Stimulated activated CD4-positive, alpha-beta T cell treated with anti-CD3 and anti-CD28 coated beads, Interleukin-1b, Interleukin-23, amount 100 ng/mL, for 48 hours (primary cell): ENCODE measurements at places on chromosomes 16 and 17.

DNA sequence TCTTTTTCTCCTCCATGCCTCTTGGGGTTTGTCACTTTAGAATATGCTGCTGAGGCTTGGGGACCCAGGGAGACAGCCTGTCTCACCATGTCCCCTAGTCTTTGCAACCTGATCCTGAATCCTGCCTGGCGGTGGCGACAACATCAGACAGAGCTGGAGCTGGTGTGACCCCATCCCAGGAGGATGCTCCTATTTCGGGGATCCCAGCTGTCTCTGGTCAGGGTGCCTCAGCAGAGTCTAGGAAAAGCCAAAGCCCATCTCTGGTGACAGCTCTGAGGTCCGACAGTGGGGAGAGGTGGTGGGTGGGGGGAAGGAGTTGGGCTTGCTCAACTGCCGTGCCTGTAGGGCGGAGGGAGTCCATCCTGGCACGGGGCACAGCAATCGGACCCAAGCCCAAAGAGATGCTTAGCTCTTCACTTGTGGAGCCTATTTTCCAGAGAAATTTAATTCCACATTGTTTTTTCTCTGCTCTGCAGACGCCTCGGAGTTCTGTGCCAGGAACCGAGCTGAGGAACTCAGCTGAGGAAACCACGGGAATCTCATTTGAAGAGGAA, 10.3 kb upstream of the TNS4 start:
- no peak for DNase-seq

DNA sequence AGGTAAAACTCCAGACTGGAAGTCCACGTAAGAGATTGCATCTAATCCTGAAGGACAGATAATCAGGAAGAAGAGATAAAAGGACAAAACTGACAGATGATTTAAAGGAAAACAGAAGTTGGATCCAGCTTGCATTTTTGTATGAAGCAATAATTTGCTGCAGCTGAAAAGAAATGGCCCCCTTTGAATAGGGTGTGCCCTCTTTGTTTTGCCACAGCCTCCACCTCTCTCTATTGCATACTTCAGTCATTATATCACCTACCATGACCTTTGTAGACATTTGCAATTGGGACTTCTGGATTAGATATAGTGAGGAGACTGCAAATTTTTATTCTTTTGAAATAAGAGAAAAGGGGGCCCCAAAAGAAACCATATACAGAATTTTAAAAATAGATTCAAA, 8.1 kb downstream of the NOG start:
- DNase-seq: no peak

GRCh38 chr17:76363107-76363842, 9.6 kb upstream of the PRPSAP1 start:
- no peak for DNase-seq

GRCh38 chr17:35022536-35023063, 40.9 kb downstream of the RFFL start:
- peak; percentile 83 for DNase-seq

GRCh38 chr17:46027976-46028325, 28.9 kb downstream of the STH start:
- DNase-seq: no peak

DNA sequence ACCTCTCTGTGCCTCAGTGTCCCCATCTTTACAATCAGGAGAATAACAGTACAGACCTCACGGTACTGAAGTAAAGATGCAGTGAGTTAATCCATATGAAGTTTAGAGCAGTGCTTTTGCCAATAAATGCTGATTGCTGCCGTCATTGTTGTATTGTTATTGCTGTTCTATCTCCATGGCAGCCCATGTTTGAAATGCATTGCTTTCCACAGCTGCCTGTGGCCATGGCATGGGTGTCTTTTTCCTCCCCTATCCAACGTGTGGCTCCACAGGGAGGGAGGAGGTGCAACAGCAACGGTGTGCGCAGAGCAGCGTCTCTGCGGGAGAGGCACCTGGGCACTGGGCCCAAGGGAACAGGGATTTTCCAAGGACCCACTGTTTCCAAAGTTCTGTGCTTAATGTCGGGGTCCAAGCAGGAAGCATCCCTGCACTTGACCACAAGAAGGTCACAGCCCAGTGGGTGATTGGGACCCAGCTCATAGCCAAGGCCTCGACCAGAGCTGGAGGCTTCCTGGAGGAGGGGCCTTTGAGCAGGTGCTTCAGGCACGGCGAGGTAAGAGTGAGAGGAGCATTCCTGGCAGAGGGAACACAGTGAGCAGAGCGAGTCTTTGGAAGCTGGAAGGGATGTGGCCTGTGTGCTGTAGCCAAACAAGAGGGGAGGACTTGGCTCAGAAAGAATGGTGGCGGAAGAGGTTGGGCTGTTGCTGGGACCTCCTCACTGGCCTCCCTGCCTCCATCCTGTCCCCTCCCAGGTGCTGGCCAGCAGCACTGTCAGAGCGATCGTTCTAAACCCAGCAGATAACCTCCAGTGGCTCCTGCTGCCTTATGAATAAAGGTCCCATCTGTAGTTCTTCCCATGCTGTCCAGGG, 3.9 kb downstream of the RAI1 start:
- DNase-seq: no peak

GRCh38 chr16:66988197-66988788, at the start of gene CES4A:
TSS of gene CES4A (plus strand) at chr16:66988589. CDS start at chr16:66988773, 184 bp downstream.
- DNase-seq: peak; percentile 48

DNA sequence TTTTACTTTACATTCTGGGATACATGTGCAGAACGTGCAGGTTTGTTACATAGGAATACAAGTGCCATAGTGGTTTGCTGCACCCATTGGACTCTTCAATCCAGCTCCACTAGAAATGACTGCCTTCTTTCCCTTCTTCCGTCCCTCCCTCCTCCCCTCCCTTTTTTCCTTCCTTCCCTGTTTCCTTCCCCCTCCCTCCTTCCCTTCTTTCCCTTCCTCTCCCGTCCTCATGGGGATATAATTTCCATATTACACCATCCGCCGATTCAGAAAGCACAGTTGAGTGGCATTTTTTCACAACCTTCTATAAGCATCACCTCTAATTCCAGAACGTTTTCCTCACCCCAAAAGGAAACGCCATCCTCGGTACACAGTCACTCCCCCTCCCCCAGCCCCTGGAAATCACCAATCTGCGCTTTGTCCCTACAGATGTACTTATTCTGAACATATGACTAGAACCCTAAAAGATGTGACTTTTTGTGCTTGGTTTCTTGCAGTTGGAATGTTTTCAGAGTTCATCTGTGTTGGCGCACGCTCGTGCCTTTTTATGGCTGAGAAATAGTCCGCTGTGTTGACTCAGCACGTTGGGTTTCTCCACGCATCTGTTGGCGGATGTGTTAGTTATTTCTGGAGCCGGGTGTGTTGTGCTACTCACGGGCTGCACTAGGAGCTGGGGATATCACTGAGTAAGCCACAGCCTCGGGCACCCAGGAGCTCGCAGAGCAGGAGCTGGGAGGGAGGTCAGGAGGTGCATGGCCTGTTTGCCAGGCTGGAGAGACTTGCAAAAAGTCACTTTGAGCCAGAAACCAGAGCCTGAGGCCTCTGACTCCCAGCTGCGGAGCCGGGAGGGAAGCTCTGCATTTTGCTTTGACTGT, 336.4 kb downstream of the SEC14L1 start:
- peak; percentile 45 for DNase-seq

GRCh38 chr16:35207059-35207999, 1747.9 kb downstream of the TP53TG3F start:
- DNase-seq: peak; percentile 4

DNA sequence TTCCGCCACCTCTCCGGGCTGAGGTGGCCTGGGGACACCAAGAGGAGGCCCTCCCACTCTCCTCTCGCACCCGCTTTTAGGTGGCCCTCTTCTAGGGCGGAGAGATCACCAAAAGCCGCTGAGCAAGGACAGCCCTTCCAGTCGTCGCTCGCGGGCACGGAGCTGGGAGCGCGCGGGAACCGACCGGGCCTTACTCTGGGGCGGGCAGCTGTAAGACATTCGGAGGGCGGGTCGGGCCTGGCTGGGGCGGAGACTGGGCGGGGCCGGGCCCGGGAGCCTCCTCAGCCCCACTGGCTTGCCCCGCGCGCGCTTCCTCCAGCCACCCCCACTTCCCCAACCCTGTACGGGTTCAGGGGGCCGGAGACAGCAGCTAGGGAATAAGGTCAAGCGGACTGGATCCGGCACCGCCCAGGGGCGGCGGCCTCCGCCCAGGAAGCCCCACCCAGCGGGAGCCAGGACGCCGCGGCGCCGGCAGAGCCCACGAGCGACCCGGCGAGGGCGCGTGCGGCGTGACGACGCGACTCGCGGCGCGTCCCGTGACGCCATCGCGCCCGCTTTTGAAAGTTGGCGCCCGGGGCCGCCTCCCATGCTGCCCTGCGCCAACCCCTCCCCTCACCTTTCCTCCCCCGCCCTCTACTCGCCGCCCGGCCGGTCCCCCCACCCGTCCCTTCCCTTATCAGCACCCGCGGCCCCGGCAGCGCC, 351 bp upstream of the CTCF start:
- DNase-seq: peak; percentile 98

DNA sequence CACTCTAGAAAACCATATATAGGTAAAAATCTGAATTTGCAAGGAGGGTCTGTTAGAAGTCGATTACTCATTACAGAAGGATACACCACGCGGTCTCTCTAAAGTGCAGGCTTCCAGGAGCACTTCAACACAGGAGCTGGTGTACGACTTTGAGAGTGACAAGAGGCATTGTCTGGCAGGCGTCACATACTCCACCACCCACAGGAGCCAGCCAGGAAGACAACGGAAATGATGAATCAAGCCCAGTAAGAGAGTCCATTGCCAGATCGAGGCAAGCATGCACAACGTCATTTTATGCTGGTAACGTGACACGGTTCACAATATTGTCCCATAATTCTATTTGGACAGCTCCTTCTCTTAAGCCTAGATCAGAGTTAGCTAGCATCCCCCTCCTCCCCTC, 15.0 kb upstream of the CACNG4 start:
- DNase-seq: no peak

GRCh38 chr17:42651392-42651791, 7.7 kb upstream of the TUBG2 start:
- no peak for DNase-seq

- peak; percentile 53 for DNase-seq
These were observed 571 bp downstream of the CAVIN1 start for GRCh38 chr17:42422412-42422957.

DNA sequence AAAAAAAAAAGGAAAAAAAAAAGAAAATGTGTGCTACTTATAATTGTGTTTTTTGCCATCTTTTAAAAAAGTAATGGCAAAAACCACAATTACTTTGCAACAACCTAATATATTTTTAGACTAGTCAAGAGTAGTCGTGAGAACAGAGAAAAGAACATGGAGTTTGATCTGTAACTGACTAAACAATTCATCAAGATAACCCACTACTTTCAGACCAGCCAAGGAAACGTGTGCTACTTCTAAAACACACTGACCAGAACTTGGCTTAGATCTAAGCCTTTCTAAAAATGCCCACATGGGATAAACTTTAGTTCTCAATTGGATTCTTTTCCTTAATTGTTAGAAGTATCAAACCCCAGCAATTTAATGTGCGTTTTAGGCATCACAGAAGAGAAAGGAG, 616 bp downstream of the PECAM1 start:
- no peak for DNase-seq

GRCh38 chr17:50132104-50132794, 2.3 kb upstream of the SAMD14 start:
- DNase-seq: no peak

GRCh38 chr16:11521055-11521454, 65.7 kb downstream of the LITAF start:
- DNase-seq: no peak

- DNase-seq: no peak
These were observed 129.9 kb downstream of the TMEM132E start for GRCh38 chr17:34709158-34709754.

- no peak for DNase-seq
These were observed 8.2 kb upstream of the CDYL2 start for GRCh38 chr16:80812593-80812992.

GRCh38 chr17:62657145-62657665, 29.7 kb downstream of the MRC2 start:
- DNase-seq: no peak

DNA sequence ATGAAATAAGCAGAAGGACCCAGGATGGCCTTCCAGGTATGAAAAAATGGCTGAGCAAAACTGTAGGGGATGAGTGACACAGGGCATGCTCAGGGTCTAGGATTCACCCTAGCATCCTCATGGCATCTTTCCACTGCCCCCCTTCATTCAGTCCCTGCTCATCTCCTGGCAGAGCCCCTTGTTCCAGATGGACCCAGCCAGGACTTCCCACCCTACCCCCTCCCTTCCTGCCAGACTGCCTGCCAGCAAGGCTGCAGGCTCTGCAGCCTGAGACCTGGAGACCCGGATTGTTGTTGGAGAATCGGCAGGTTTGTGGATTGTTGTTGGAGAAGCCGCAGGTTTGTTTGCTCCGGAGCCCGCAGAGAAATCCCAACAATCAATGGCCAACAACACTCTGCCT, 6.6 kb downstream of the SEZ6 start:
- no peak for DNase-seq

GRCh38 chr17:56160422-56160821, 7.1 kb downstream of the ANKFN1 start:
- no peak for DNase-seq

DNA sequence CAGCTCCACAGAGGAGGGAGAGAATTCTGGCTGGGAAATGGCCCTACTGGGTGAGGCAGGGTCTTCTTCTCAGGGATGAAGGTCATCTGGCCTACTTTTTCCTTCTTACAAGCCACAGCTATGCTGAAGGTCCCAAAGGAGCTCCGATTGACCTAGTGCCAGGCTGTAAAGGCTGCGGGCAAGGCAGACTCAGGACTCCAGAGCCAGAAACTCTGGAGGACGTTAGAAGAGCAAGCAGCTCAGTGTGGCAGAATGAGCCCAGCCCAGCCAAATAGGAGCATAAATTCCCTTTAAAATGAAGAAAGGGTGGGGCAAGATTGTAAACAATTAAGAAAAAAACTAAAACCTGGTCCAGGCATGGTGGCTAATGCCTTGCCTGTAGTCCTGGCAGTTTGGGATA, 20.1 kb upstream of the CNOT1 start:
- DNase-seq: no peak

- DNase-seq: no peak
These were observed 17.9 kb upstream of the AKAP1 start for GRCh38 chr17:57067162-57067561.

GRCh38 chr17:50267074-50267841, 7.0 kb upstream of the TMEM92 start:
- no peak for DNase-seq

- DNase-seq: no peak
These were observed 11.0 kb upstream of the CRISPLD2 start for GRCh38 chr16:84808826-84809225.

GRCh38 chr16:53960050-53960812, 256.3 kb downstream of the FTO start:
- DNase-seq: no peak

- DNase-seq: no peak
These were observed 1.1 kb downstream of the SMIM5 start for GRCh38 chr17:75634376-75634740.

DNA sequence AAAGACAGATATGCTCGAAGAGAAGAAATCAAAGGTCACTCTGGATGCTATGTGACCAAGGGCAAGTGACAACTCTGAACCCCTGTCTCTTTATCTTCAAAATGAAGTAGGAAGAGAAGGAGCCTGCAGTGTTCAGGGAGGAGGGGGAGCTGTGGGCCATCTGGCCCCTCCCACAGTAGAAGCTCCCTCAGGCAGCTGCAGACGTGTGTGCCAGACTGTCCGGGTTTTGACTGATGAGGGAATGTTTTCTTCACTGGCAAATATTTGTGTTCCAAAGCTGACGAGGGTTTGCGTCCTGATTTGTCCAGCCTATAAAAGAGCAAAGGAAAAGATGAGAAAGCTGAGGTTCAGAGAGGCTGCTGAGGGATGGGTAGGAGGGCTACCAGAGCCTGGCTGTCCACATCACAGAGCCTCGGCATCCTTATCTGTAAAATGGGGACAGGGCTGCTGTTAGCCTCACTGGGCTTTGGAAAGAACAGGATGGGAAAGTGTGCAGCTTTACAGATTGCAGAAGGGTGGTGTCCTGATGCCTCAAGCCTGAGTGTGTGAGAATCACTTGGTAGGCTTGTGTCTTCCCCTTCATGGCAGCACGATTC, 1.8 kb upstream of the GINS2 start:
- DNase-seq: no peak
